ENCODE measurements at places on chromosomes 3 and 15.

- DNase-seq = no peak
Measured at GRCh38 chr3:150179330-150179729, 208.6 kb upstream of the PFN2 start.

DNA sequence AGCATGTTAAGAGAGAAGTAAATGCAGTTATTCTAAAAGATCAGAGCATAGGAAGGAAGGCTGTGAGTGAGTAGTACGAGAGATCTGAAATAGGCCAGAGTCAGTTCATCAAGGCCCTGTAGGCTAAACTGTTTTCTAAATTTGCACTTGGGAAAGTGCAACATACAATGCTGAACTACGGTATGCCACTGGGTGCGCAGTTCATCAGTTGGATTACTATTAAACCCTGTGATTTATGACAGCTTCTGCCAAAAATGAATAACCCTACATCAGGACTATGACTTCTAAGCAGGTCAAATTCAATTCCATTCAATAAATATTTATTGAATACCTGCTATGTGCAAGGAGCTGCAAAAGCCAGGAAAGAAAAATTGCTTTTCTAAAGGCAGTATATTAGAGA is 10.8 kb downstream of the CBLB start:
- no peak for DNase-seq

- DNase-seq = no peak
Measured at GRCh38 chr3:146178006-146178689, 17.2 kb upstream of the PLOD2 start.

GRCh38 chr3:163773136-163773535 is 1305.2 kb downstream of the SI start:
- no peak for DNase-seq

- no peak for DNase-seq
Measured at GRCh38 chr15:101127506-101128076, 124.3 kb downstream of the CHSY1 start.

- no peak for DNase-seq
Measured at GRCh38 chr3:129617381-129618185, 11.1 kb upstream of the PLXND1 start.

DNA sequence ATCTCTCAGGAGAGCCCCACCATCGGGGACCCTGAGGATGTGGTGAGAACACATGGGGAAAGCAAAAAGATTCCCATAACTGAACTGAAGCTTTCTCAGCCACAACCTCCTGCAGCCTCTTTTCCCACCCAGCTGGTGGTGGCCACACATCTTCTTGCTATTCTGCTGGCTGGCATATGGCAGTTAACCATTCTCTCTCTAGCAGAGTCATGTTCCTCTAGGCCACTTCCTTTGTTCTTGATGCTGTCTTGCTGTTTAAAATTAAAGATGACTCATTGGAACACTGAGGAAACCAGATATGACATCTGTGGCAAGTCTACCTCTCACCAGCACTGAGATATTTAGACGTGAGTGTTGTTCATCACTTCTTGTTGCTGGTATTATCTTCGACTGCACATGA is 180.3 kb upstream of the ROBO2 start:
- no peak for DNase-seq

GRCh38 chr15:99282121-99282520 is 30.8 kb downstream of the LRRC28 start:
- no peak for DNase-seq

- no peak for DNase-seq
Measured at GRCh38 chr3:197728487-197728886, 8.2 kb downstream of the RUBCN start.

DNA sequence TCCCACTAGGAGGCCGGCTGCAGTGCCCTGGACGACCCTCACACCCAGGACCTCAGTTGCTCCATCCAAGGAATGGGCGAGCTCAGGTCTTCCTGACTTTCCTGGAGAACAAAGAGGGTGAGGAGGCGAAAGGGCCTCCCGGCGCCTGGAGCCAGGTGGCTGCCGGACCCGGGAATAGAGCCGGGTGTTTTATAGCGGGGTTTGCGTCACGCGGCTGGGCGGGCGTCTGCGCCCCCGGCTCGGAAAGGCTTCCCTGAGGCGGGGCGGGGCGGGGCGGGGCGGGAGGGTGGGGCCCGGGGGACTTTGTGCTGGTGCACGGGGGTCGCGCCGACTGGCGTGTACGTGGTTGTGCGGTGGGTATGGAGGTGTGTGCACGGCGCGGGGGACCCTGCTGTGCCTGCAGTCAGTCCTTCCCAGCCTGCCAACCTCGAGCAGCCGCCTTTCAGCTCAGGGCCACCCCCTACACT is 4.6 kb upstream of the PRKCD start:
- DNase-seq = no peak

- no peak for DNase-seq
Measured at GRCh38 chr3:3627114-3627513, 172.1 kb upstream of the LRRN1 start.

DNA sequence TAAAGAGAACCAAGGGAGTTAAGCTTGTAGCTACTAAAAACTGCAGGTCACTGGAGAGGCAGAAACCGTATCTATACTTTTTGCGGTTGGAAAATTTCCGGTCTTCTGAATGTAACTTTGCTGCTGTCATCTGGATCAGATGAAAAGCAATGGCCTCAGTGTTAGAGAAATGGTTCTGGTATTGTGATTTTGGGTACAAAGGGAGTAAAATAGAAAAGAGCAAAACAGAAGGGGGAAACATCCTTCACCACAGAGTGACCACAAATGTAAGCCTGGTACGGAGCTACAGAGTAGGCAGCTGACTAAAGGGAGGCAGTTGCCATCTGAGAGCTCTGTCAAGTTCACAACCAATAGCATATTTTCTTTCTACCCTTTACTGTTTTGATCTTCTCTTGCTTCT is 5.6 kb downstream of the CD96 start:
- DNase-seq = no peak

- no peak for DNase-seq
Measured at GRCh38 chr15:51234176-51234927, 104.0 kb downstream of the CYP19A1 start.

DNA sequence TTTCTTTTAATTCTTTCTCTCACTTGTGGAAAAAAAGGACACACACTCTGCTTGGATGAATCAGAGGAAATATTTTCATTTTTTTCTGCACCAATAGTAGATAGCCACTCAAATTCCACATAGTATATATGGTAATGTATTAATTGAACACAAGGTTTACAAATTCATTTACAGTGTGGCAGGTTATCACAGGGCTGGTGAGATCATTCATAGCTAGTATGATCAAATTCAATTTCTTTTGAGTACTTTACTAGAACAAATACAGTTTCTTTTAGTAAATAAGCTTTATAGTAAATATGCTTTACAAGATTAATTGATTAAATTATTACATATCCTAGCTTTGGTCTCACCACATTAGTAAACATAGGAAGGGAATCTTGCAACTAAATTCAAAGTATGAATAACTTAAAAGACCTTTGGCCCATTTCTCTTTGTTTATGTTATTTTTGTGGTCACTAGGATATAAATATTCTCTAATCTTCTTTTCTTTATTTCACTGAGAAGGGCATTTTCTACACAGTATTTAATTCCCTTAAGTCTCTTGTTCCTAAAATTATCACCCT is 40.1 kb upstream of the PARP14 start:
- DNase-seq = no peak

GRCh38 chr15:63501256-63502089 is 2.9 kb upstream of the USP3 start:
- DNase-seq = no peak

DNA sequence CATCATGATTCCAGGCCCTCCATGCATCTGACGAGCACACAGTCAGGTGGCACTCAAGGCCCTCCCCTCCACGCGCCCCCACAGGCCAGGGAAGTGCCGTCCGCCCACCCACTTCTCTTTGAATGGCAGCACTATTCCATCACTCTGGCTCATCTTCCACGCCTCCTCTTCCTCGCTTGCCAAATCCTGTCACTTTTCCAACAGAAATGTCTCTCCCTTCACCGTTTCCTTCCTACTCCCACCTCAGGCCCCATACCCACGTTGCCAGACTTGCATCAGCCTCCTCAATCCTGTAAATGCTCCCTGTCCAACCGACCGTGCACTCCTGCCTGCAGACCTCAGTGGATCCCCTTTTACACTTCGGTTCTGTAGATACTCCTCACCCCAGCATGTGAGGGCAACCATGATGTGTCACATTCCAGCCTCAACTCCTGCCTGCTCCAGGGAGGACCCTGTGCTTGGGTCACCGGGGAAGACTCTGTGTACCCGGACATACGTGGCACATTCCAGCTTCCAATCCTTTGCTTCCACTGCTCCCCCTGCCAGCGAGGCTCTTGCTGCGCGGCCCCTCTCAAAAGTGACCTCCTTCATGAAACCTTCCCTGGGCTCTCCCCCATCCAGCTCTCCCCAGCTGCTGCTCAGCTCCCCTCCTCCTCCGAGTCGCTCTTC is 29.6 kb downstream of the ADCY5 start:
- DNase-seq = no peak

- DNase-seq = no peak
Measured at GRCh38 chr15:73838831-73839426, 34.4 kb upstream of the TBC1D21 start.

DNA sequence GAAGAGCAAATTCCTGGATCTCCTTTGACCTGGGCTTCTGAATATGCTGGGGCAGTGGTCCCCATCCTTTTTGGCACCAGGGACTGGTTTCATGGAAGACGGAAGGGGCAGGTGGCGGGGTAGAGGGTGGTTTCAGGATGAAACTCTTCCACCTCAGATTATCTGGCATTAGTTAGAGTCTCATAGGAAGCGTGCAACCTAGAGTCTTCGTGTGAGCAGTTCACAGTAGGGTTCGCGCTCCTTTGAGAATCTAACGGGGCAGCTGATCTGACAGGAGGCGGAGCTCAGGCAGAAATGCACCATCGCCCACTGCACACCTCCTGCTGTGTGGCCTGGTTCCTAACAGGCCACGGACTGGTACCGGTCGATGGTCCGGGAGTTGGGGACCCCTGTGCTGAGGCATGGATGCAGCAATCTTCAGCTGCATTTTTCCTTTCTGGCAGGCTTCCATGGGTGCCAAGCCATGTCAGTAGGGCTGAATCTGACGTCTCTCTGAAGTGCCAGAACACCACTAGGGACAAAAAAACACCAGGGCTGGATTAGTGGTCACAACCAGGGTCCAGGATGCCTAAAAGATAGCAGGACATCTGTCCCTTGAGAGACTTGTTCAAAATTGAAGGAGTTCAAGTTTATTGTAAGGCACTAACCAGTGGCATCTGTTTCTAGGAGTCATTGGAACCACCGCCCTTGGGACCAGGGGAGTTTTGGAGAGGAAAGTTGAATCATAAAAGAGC is 8.4 kb upstream of the GOLGB1 start:
- no peak for DNase-seq

GRCh38 chr15:101480613-101481380 is 8.7 kb downstream of the PCSK6 start:
- DNase-seq = no peak

- no peak for DNase-seq
Measured at GRCh38 chr15:58285212-58285920, 146.4 kb upstream of the LIPC start.

DNA sequence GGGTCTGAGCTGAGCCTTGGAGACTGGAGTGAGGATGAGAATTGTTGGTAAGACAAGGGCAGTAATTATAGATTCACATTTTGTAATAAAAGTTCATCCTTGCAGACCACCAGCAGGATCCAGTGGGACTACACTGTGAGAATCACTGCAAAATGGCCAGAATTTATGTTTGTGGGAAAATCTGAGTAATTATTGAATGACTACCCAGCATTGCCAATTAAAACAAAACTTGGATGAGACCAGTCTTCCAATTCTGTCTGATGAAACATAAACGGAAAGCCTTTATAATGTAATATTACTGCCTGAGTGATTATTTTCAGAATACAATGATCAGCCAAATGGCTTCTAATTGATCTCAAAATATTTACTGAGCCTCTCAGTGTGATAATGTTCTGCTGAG is 323.3 kb upstream of the C2CD4B start:
- no peak for DNase-seq

DNA sequence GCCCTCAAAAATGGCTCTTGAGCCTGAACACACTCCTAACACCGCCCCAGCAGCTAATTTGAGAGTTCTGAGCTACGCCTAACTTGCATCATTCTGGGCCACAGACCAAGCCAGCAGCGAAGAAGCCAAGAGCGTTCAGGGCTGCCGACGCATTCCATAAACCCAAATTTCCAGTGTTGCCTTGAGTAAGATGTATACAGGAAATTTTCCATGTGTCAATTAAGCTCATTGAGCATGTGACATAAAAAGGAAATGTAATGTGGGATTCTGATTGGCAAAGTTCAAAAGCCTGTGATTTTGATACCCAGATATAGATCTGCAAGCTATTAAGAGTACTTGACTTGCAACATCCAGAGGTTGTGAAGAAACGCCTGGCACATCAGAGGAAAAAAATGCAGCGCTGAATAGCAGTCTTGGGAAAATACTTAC is 148.6 kb upstream of the NR2F2 start:
- no peak for DNase-seq

- DNase-seq = no peak
Measured at GRCh38 chr3:71305231-71306206, 278.0 kb downstream of the FOXP1 start.

Data from activated T-cell treated with anti-CD3 and anti-CD28 coated beads for 1 hour (primary cell).